Stimulated activated CD4-positive, alpha-beta T cell treated with anti-CD3 and anti-CD28 coated beads, TNF-alpha, amount 100 ng/mL, for 4 hours (primary cell): ENCODE measurements at places on chromosomes 16 and 17.

DNA sequence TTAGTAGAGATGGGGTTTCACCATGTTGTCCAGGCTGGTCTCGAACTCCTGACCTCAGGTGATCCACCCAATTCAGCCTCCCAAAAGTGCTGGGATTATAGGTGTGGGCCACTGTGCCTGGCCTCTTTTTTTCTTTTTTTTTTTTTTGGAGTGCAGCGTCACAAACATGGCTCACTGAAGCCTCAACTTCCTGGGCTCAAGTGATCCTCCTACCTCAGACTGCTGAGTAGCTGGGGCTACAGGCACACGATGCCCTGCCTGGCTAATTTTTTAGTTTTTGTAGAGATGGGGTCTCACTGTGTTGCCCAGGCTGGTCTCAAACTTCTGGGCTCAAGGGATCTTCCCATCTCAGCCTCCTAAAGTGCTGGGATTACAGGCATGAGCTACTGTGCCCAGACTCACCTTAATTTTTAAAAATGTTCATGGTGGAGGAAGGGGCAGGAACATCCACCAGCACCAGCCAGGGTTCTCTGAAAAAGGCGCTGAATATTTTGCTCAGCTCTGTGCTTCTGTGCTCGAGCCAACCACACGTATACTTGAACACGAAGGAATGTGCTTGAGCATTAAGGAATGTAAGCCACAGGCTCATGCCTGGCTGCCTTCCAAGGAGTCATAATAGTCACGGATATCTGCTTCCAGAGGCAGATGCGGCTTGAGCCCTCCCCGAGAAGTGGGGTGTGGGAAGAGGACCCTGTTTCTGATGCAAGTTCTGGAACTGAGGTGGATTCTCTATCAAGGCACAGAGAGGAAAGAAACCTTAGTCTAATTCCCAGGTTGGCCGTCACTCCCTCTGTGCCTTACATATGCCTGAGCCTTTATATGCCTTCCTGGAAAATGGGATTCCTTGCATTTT lies 65.5 kb upstream of the CREBBP start:
- DNase-seq, result no peak

DNA sequence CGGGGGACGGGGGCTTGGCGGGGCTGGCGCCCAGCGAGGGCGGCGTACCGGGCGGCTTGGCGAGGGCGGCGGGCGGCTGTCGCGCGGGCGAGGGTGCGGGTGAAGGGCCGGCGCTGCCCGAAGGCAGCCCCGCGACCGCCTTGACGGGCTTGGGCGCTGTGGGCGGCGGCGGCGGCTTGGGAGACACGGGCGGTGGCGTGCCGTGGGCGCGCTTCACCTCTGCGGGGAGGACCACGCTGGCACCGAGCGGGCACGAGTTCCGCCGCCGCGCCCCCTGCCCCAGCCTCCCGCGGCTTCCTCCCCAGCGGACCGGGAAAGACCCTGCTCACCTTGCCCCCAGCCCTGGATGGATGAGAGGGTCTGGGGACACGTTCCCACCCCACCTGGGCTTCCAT lies 17.3 kb downstream of the CASKIN1 start:
- no peak for DNase-seq

DNA sequence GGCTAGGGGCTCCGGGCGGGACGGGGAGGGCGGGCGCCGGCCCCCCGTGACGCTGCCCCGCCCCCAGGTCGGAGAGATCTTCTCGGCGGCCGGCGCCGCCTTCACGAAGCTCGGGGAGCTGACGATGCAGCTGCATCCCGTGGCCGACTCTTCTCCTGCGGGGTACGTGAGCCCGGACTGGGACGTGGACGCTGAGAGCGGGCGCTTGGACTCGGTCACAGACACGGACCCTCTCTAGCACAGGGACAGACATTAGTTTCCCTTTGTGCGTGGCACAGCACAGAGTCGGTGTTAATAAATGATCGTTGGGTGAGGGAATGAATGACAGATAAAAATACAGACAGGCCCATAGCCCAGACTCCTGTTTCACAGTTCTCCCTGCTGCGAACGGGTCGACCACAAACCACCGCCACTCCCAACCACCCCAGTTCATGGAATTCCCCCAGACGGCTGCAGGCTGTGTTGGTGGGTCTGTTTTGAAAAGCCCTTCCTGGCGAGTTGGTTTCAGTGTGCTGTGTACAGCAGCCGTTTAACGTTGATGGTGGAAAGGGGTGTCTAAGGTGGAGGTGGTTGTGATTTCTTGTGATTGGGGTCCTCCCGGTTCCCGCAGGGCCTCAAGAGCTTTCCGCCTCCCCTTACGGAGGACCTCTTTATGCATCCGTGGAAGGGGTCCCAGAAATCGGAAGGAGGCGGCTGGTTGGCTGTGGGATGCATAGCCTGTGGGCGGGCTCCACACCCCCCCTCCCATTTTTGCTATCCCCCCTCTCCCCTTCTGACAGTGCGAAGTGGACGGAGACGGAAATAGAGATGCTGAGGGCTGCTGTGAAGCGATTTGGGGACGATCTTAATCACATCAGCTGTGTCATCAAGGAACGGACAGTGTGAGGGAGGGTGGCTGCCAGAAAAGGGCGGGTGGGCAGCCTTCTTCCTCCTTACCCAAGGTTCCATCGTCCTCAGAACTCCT lies 2.9 kb downstream of the RNASEK start:
- peak; percentile 70 for DNase-seq

- no peak for DNase-seq
Measured at GRCh38 chr16:81238296-81239011, at the start of gene BCO1. Gene BCO1, plus strand, starts transcription at chr16:81238689. Its CDS starts 220 bp downstream, at chr16:81238909.

- DNase-seq, result no peak
Measured at GRCh38 chr16:76819226-76819916, 371.6 kb upstream of the MON1B start.

GRCh38 chr16:25868106-25868505 lies 176.3 kb downstream of the HS3ST4 start:
- no peak for DNase-seq

- DNase-seq, result no peak
Measured at GRCh38 chr16:6114691-6115090, 1017.1 kb upstream of the EEF2KMT start.

GRCh38 chr16:71244521-71244920 lies 14.0 kb upstream of the HYDIN start:
- no peak for DNase-seq

- DNase-seq, result no peak
Measured at GRCh38 chr16:17944345-17944744, 392.2 kb downstream of the NPIPA8 start.

- no peak for DNase-seq
Measured at GRCh38 chr17:39144416-39144840, 7.0 kb downstream of the PLXDC1 start.

- DNase-seq, result no peak
Measured at GRCh38 chr16:57406881-57407280, 2.3 kb downstream of the CCL17 start.

GRCh38 chr16:4314532-4315185 lies 1.2 kb upstream of the GLIS2 start:
- DNase-seq, result no peak

- DNase-seq, result peak; percentile 93
Measured at GRCh38 chr17:2049333-2050299, 5.3 kb upstream of the HIC1 start.

- no peak for DNase-seq
Measured at GRCh38 chr16:27738596-27738995, 188.7 kb downstream of the KATNIP start.

DNA sequence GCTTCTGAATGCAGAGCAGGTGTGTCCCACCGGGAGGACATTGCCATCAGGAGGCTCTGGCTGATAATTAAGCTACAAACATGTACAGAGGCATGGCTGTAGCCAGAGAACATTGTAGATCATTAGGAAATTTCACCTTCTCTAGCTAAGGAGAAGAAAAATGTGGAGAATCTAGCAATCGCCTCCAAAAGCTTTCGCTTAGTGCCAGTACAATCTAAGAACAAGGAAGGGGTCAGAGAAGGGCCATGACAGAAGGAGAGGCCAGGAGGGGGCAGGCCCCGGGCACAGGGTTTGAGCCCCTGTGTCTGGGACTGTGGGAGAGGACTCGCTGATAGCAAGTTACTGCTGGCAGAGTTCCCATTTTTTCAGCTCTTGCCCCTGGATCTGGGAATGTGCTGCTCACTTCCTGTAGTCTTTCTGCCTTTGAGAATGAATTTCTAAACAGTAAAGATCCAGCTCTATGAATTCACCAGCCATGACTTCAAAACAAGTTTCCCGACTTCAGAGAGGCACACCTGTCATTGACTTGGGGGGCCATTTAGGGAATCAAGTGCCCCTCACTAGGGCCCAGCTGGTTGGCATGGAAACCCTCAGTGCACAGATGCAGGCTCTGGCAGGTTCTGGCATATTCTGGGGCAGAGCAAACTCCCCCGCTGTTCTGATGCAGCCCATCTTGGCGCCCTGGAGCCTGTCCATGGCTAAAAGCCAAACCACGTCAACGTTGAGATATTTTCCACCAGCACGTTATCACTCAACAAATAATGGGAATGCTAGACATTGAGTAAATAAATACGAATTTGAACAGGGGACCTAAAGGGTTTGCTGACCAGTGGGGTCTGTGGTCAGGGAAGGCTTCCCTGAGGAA lies 59.5 kb upstream of the CACNG4 start:
- DNase-seq, result no peak

DNA sequence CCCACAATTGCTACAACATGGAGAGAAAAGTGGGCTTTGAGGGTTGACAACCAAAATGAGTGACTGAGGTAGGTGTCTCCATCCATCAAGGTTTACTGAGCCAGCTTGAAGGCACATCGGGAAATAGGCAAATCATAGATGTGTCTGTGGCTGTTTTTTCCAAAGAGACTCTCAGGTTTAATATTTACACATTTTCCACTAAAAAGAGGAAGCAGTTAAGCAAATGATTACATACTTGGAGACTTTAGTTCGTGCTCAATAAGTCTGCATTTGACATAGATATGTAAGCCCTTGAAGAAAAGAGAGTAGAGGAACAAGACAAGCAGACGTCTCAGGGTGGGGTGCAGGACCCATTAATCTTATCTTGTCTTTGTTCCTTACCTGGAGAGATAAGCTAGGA lies 148.9 kb upstream of the COX10 start:
- no peak for DNase-seq

DNA sequence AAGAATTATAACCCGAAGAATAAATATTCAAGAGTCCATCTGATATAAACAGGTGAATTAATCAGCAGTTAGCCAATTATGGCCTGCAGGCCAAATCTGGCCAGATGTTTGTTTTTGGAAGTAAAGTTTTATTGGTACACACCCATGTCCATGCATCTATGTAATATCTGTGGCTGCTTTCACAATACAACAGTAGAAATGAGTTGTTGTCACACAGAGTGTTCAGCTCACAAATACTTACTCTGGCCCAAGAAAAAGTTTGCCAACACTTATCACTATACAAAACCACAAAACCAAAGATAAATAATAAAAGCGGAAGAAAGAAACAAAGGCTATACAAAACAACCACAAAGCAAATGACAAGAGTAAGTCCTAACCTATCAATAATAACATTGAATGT lies 109.4 kb downstream of the CDYL2 start:
- DNase-seq, result no peak

GRCh38 chr17:77042476-77043231 lies 98.1 kb upstream of the SEC14L1 start:
- no peak for DNase-seq

GRCh38 chr16:2702871-2703745 lies 16.9 kb downstream of the PRSS27 start:
- no peak for DNase-seq

- no peak for DNase-seq
Measured at GRCh38 chr16:79050063-79050462, 550.5 kb downstream of the MAF start.

- peak; percentile 13 for DNase-seq
Measured at GRCh38 chr16:50509521-50510341, 38.5 kb upstream of the NKD1 start.

- no peak for DNase-seq
Measured at GRCh38 chr16:58018803-58019202, 6.8 kb upstream of the MMP15 start.

GRCh38 chr17:79413611-79414010 lies 197.2 kb downstream of the RBFOX3 start:
- no peak for DNase-seq

GRCh38 chr17:49941427-49941826 lies 27.6 kb upstream of the DLX4 start:
- no peak for DNase-seq

DNA sequence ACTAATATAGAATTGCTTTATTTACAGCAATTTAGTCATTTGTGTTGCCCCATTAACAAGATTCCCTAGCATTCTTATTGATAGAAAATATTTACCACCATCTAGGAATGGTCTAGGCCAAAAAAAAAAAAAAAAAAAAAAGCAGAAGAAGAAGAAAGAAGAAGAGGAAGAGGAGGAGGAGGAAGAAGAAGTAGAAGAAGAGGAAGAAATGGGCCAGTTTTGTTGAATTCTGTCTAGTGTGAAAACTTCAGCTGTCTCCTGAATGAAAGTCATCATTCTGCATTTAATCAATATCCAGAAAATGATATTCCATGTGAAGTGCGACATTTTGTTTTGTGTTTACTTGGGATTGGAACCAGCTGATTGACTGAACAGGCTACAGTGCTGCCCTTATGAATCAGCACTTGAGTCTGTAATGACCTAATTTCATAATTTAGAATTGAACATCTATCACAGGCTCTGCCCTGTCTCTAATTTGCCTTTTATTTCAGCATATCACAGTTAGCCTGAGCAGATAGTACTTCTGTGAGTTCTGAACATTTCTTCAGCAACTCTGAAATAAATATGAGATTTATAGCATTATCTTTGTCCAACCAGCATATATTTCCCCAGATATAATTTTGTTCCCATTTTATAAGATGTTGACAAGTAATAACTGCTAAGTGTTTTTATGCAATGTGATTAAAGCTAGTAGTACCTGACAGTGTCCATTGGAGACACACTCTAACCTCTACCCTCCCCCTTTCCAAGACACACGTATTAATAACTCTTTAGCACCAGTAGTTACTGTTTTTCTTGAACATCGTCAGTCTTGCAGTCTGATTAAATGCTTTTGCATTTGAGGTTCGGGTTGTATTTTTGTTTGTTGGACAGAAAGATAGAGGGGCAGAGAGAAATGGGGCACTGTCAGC lies 5.9 kb downstream of the ANKFN1 start:
- DNase-seq, result no peak

DNA sequence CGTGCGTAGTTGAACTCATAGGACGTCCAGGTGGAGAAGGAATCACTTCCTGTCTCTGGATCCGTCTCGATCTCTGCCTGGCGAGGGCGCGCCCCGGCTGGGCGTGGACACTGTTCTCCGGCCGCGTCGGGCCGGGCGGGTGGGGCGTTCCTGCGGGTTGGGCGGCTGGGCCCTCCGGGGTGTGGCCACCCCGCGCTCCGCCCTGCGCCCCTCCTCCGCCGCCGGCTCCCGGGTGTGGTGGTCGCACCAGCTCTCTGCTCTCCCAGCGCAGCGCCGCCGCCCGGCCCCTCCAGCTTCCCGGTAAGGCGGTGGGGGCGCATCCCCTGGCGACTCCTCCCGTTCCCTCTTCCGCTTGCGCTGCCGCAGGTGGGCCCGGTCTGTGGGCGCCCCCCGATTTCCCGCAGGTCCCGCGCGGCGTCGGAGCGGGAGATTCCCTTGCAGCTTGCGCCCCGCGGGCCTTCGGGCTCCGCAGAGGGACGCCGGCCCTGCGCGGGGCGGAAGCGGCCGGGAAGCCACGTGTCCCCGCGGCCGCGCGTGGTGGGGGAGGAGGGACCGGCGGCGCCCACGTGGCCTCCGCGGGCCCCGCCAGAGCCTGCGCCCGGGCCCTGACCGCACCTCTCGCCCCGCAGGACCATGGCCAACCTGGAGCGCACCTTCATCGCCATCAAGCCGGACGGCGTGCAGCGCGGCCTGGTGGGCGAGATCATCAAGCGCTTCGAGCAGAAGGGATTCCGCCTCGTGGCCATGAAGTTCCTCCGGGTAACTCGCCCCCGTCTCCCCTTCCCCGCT lies at the start of gene NME2:
Gene NME2 (plus strand): TSS at position 214 of the 789 bp plus-strand sequence. CDS start 420 bp downstream, at position 634.
- DNase-seq, result peak; percentile 73
